A673 (cell line): ENCODE measurements at places on chromosomes 6 and 20.
A peak's percentile ranks its signal among the peaks of the same experiment; 100 is the strongest.

GRCh38 chr6:133610971-133611370 is 277.9 kb upstream of the TCF21 start:
- DNase-seq = no peak

- peak; percentile 84 for DNase-seq
Observed at GRCh38 chr6:6007366-6008088, 802 bp upstream of the NRN1 start.

GRCh38 chr6:76774781-76775384 is 688.4 kb downstream of the HTR1B start:
- DNase-seq = no peak

DNA sequence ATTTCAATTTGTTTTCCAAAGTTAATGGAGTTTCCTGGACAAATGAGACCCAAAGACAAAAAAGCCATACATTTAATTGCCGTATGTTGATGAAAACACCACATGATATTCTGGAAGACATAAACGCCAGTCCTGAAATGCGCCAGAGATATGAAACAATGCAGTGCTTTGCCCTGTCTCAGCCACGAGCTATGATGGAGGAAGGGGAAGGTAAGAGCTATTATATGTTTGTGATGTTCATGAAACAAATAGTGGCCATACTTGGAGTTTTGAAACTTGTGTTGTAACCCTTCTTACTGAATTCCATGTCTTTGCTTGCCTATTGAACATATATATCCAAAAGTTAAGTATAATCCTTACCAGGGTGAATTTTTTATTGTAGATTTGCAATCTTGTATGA is 125.9 kb downstream of the NCOA3 start:
- no peak for DNase-seq

DNA sequence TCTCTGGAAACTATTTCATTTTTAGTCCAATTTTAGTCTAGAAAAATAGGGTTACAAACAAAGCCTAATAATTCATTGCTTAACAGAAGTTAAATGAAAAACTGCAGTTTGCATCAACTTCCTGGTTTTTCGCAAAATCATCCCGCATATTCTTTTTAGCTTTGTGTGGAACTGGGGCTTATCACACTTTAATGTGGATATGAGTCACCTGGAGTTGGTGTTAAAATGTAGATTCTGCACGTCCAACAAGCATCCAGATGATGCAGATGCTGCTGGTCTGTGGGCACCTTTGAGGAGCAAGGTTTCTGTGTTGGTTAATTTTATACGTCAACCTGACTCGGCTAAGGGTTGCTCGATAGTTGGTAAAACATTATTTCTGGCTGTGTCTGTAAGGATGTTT is 126.1 kb downstream of the PLCB4 start:
- no peak for DNase-seq

- no peak for DNase-seq
Observed at GRCh38 chr20:430091-430999, 22.2 kb downstream of the RBCK1 start.

GRCh38 chr6:10315034-10315433 is 99.8 kb downstream of the TFAP2A start:
- no peak for DNase-seq
